Sigmoid colon (tissue), 7 donors: ENCODE measurements at places on chromosomes 11 and 22. TPM values are rescaled to one million over a fixed set of nuclear protein-coding genes. Genes with fewer than 3 reads are reported as not detected.
A peak's percentile ranks its signal among the peaks of the same experiment; 100 is the strongest.

DNA sequence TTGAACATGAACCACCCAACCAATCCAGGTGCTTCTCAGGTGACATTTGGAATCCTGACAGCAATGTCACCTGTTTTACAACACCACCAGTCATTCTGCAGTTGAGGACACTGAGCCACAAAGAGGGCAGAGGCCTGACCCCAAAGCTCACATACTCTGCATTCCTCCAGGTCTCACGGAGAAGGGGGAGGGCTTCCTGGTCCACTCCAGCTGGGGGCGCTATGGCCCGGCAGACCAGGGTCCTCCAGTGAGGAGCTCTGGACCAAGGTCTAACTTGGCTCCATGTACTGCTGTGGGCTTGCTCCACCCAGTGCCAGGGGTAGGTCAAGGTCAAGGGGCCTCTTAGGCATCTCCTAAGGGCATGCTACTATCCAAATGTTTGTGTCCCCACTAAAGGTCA, 1.5 kb upstream of the PNPLA3 start:
- DNase-seq: no peak

GRCh38 chr11:19598456-19598855, 114.2 kb upstream of the NAV2 start:
- no peak for DNase-seq

DNA sequence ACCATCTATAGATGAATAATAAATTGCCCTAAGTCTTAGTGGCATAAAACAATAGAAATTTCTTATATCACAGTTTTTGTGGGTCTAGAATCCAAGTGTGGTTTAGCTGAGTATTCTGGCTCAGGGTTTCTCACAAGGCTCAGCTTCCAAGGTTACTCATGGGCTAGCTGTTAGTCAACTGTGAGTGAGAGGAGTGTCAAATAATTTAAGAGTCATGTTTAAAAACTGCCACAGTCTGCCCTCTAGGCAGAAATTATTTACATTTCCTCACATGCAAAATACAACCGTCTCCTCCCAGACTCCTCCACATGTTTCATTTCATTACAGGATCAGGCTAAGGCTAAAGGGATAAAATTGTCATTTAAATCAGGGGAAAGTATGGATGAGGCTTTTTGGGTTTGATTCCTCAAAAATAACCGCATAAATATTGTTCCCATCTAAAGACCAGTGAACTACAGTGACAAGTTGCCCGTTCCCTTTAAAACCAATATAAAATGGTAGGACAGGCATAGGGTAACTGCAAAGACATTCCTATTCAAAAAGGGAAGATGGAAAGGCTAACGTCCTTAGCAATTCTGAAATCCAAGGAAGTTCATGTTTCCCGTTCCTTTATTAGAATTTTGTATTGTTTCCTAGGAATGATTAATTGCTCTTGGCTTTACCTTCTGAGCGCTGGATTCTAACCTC, 324.3 kb downstream of the DYNC2H1 start:
- DNase-seq: no peak

- DNase-seq: no peak
These were observed 21.7 kb downstream of the KIRREL3 start for GRCh38 chr11:126978911-126979310.

DNA sequence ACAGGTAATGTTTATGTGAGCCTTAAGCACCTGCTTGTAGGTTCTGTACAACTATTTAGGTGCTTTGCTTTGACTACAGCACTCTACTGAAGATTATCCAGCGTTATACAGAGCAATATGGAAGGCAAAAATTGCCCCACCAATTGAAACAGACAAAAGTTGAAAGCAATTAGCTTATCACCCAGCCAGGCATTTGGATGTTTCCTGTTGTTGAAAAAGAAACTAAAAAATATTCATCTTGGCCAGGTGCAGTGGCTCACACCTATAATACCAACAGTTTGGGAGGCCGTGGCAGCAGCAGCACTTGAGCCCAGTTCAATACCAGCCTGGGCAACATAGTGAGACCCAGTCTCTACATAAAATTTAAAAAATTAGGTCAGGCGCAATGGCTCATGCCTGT, 18.5 kb downstream of the ATL3 start:
- no peak for DNase-seq

DNA sequence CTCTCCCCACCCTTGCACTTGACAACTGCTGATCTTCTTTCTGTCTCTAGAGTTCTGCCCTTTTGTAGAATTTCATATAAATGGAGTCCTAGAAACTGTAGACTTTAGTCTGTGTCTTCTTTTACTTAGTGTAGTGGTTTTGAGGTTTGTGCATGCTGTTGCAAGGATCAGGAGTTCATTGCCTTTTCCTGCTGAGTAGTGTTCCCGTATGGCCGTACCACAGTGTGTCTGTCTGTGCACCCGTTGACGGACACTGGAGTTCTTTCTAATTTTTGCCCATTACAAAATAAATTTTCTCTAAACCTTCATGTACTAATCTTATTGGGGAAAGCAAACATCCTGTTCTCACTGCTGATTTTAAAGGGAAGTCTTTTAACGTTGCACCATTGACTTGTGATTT, 138.1 kb downstream of the TBC1D22A start:
- no peak for DNase-seq

- DNase-seq: no peak
These were observed 128.3 kb downstream of the CRYBB2 start for GRCh38 chr22:25347752-25348102.

- peak; percentile 99 for DNase-seq
These were observed 3.7 kb upstream of the NEAT1 start for GRCh38 chr11:65418681-65419459.

GRCh38 chr22:27919942-27920755, 1.1 kb upstream of the PITPNB start:
- peak; percentile 76 for DNase-seq

- DNase-seq: no peak
These were observed 117.4 kb upstream of the TMEM45B start for GRCh38 chr11:129698212-129698611.

DNA sequence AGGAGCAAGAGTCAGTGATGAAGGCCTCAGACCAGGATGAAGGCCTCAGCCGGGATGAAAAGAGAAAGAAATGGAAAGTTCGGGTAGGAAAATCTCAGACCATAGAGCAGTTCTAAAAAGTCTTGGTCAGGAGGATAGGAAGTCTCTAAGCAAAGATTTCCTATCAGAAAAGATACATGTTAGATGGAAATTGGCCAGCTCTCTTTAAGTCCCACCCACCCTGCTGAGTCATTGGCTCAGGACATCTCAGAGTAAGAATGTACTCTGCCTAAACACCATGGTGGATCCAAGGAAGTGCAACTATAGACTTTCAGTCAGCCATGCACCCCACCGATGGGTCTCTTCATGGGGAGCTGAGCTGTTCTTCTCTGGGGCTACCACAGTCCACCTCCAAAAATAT, 4.4 kb downstream of the OR8B3 start:
- no peak for DNase-seq

SPI1 gene
- polyA plus RNA-seq: 27.1 TPM

TSPAN18 gene
- polyA plus RNA-seq: 0.23 TPM

BTG4 gene
- not detected for polyA plus RNA-seq

RIBC2 gene
- polyA plus RNA-seq: not detected
